GM12892 (cell line): ENCODE measurements at places on chromosomes 1 and 21.

- no peak for DNase-seq
Observed at GRCh38 chr1:211704543-211704942, 29.1 kb upstream of the NEK2 start.

DNA sequence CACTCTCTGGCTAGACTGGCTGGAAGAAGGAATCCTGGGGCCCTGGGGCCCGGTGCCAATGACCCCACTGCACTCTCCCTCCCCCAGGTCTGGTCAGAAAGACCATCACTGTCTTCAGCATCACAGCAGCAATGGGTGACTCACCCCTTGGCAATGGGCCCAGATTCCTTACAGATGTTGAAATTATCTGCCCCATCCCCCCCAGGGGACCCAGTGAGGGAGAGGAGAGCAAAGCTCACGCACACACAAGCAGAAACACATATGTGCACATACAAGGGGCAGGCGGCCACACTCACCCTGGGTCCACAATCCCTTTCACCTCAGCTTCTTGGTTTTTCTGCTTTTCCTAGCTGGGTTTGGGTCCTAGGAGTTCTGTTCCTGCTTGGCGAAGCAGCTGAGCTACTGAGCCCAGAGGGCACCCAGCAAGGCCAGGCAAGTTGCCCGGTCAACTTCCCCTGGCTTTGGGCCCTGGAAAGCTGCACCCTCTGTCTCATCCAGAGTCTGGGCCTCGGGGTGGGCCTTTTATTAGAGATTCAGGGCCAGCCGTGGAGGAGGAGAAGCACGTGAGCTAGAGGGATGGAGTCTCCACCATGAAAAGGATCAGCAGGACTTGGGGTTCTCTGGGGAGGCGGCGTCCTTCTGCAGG, 2.6 kb downstream of the COL16A1 start:
- DNase-seq, result no peak

- no peak for DNase-seq
Observed at GRCh38 chr1:37862330-37862729, 2.9 kb upstream of the MTF1 start.

DNA sequence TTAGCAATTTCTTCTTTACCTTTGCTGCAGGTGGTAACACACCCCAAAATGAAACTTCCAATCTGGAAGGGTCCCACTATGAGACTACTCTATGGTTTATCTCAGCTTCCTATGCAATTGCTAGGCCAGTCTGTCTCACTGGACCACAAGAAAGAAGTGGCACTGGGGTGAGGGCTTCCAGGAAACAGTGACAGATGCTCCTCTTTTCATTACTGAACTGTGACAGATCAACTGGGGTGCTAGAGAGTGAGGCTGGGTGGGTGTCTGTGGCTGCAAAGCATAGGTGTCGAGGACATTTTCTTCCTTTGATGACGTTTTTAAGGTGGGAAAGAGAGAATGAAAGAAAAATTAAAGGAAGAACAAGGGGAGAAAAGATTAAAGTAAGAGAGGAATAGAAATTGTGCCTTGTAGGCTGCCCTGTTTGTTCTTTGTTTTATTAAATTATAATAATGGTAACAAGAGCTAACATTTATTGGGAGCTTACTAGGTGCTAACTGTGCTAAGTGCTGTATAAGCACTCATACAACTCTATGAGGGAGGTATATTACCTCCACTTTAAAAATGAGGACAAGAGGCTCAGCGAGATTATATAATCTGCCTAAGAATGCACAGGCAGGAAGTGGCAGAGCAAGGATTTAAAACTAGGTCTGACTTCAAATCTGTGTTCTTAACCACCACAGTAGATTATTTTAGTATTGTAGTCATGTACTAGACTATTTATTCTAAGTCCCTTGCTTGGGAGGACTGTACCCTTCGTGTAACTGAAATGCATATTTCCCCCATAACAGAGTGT, 27.8 kb upstream of the DMRTA2 start:
- no peak for DNase-seq

DNA sequence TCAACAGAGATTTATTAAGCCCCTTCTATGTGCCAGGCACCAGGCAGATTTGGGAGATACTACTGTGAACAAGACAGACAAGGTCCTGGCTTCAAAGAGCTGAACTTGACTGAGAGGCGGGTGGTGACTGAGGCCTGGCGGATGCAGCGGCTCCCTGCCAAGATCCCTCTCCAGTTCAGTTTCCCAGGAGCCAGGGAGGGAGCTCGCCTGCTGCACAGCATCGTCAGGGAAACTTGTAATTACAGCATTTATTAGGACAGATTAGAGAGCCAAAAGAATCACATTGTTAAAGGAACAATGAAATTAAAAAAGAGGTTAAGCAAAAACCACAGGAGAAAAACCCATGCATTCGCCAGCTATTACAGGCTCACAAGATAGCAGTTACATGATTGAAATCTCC, 55.3 kb downstream of the ETS2 start:
- no peak for DNase-seq

GRCh38 chr1:218459878-218460711, 115.0 kb downstream of the TGFB2 start:
- DNase-seq, result no peak

DNA sequence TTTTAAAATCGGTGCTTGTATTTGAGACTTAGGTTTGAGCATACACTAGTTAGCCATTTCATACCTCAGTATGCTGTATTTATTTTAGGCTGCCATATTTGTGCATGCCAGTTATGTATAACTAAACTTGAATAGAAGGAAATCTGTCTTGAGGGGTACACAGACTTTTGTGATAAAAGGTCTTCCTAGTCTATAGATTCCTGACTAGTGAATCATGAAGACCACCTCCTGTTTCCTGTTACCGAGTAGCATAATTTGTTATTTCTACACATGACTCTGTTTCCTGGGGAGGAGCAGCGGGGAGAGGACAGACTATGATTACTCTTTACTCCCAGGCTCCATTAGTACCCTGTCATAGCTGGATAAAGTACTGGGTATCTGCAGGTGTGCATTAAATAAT, 316.8 kb upstream of the SNX7 start:
- no peak for DNase-seq

- DNase-seq, result no peak
Observed at GRCh38 chr1:91643431-91643830, 142.8 kb downstream of the CDC7 start.

DNA sequence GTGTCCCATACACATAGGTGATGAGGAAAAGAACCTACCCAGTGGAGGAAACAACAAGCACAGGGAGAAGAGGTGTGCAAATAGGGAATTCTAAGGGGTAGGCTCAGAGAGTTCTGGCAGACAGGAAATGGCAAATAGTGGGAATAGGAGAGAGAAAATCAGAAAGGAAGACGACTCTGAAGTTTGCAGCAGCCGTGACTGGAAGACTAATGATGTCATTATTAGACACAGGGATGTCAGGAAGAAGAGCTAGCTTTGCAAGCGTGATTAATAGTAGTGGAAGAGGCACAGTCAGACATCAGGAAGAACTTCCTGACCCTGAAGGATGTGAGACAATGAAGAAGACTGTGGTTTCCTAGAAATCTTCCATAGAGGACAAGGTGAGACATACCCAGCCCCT, 21.1 kb downstream of the DLGAP3 start:
- DNase-seq, result no peak

DNA sequence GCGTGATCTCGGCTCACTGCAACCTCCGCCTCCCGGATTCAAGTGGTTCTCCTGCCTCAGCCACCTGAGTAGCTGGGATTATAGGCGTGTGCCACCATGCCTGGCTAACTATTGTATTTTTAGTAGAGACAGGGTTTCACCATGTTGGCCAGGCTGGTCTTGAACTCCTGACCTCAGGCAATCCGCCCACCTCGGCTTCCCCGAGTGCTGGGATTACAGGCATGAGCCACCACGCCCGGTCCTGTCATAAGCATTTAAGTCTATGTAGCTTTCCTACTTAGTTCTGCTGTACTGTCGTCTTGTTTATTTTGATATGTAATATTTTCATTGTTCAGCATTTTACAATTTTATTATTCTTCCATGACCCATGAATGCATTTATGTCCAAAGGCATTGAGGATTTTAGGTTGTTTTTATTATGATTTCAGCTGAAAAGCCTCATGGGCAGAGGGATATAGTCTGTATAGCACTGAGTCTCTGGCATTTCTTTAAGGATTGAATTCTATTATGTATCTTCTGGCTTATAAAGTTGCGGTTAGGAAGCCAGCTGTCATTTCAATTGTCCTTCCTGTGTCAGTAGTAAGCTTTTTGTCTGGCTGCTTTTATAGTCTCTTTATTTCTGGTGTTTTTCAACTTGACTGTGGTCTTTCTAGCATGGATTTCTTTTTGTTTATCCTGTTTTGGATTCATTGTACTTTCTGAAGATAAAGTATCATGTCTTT, 9.2 kb downstream of the AGPAT3 start:
- no peak for DNase-seq

DNA sequence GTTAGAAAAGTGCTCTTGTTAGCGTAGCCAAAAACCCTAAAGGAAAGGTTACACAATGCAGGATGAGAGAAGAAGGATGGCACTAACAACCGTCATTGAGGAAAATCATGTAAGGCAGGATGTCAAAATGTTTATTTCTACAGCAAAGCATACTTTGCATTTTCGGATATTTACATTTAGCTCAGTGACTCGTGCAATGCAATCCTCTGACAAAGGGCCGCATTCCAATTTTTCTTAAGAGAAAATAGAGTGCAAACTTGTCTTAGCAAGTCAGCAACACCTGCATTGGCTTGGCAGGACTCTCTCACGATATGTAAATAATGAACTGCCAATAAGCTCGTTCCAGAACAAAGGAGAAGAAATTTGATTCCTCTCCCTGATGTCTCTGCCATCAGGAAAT, 33.3 kb downstream of the TIAM1 start:
- no peak for DNase-seq

DNA sequence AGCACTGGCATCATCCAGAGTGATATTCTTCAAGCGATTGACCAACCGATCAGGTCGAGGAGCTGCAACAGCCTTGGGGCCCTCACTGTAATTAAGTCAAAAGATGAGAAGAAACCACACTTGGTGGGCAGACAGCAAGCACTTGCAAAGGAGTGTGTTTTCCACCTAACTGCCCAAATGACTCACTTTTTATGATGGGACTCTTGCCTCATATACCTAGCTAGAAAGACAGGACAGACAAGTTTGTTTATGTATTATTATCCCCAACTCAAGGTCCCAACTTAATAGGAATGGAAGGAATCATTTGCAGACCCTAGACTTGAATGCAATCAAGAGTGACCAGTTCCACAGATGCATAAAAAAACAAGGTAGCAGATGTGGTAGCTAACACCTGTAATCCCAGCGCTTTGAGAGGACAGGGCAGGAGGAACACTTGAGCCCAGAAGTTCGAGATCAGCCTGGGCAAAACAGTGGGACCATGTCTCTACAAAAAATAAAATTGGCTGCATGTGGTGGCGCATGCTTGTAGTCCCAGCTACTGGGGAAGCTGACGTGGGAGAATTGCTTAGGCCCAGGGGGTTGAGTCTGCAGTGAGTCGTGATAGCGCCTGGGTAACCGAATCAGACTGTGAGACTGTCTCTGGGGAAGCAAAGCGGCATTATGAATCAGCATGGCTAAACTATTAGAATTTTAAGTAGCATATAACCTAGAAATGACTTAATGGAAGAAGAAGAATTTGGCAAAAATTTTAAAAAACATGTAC, 2.3 kb upstream of the NRAS start:
- no peak for DNase-seq

GRCh38 chr1:98975113-98975512, 29.5 kb downstream of the PLPPR5 start:
- no peak for DNase-seq

- no peak for DNase-seq
Observed at GRCh38 chr1:152786077-152786476, at the start of gene LCE1E. LCE1E (plus strand) TSS chr1:152786257; CDS start chr1:152787300, 1,043 bp downstream.
